ENCODE measurements at places on chromosomes 6 and 20. TPM values are rescaled to one million over a fixed set of nuclear protein-coding genes. Genes with fewer than 3 reads are reported as not detected.

Gene CALHM5
- total RNA-seq, result 11.4 TPM

Gene C6orf47
- total RNA-seq, result 18.8 TPM

Gene KCNK16
- total RNA-seq, result not detected

Gene TGM3
- not detected for total RNA-seq

Gene PMEPA1
- total RNA-seq, result 19.2 TPM

Gene RAB22A
- total RNA-seq, result 11.7 TPM

Gene SLC17A5
- total RNA-seq, result 15.6 TPM

Data from epithelial cell of umbilical artery (primary cell).